ENCODE measurements at places on chromosomes 7 and 10.

- DNase-seq, result no peak
Observed at GRCh38 chr7:133020496-133020895, 61.4 kb downstream of the CHCHD3 start.

DNA sequence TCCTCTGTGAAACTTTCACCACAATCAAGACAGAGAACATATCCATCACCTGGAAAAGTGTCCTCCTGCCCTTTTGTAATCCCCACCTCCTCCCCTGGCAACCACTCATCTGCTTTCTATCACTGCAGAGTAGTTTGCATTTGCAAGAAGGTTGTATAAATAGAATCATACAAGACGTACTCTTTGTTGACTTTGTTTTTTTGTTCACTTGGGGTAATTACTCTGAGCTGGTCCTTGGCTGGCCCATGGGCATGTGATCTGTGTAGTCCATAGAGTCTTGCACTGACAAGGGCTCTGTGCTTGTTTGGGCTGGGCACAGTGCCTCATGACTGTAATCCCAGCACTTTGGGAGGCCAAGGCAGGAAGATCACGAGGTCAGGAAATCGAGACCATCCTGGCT is 7.8 kb upstream of the HACD1 start:
- no peak for DNase-seq

DNA sequence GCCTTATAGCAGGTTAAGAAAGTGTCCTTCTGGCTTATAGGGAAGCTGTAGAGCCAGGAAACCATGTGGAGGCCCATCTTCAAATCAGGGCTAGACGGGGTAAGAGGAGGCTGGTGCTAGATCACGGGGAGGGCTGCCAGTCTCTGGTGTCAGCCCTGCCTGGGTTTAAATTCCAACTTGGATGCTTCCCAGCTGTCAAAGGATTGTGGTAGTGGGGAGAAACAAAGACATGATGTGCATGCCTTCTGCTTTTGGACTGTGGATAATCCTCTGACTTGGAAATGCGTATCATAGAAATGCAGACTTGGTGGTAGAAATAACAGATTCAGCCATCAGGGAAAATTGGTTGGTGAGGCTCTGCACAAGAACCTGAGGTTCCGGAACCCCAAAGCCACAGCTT is 325.6 kb downstream of the PHTF2 start:
- DNase-seq, result no peak

DNA sequence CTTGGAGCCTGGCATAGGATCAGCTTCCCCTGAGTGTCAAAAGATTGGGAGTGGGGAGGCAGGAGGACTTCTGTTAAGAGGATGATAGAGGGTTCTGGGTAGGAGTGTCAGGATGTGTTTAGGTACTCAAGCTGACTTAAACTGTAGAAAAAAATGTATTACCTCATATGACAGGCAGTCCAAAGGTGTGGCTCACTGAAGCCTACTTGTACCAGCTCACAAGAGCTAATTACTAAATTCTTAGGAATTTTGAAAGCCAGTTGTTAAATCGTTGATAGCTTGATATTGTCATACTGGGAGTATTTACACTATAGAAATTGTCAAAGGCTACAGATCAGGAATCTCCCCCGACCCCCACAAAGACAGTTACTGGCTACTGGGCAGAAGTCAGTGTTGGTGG is 32.1 kb downstream of the FAS start:
- no peak for DNase-seq

GRCh38 chr10:91294134-91294906 is 73.9 kb downstream of the PCGF5 start:
- DNase-seq, result no peak

DNA sequence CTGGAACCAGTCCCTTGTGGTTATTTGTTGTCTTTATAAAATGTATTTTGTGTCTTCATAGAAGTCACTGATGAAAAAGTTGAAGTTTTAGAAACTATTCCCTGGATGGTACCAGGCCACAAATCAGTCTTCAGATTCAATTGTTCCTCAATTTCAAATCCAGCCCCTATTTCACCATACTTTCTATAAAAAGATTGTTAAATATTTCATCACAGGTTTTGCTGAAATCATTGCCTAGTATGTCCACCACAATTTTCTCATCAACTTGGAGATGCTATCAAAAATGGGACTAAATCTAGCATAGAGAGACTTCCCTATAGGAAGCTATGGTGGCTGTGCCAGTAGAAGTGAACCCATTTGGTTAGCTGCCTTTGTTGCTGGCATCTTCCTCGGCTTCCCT is 118.5 kb downstream of the RAB18 start:
- no peak for DNase-seq

GRCh38 chr7:76338298-76339084 is 20.3 kb downstream of the YWHAG start:
- DNase-seq, result no peak

DNA sequence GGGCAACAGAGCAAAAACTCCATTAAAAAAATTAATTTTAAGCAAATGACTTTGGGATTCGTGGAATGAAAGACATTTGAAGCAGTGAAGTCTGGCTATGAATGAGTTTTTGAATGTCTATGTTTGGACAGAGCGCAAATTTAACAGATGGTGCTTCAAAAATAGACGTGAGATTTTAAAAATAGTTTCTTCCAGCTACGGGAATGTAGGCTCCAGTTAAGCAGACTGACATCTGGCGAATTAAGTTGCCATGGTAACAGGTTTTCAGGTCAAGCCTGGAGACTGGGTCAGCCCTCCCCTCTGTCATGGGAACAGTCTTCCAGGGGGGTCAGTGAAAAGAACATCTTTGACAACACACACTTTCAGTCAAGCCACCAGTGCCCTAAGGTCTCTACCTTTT is 62.0 kb downstream of the MYOF start:
- no peak for DNase-seq

GRCh38 chr10:49371967-49372366 is 23.9 kb downstream of the DRGX start:
- DNase-seq, result no peak

DNA sequence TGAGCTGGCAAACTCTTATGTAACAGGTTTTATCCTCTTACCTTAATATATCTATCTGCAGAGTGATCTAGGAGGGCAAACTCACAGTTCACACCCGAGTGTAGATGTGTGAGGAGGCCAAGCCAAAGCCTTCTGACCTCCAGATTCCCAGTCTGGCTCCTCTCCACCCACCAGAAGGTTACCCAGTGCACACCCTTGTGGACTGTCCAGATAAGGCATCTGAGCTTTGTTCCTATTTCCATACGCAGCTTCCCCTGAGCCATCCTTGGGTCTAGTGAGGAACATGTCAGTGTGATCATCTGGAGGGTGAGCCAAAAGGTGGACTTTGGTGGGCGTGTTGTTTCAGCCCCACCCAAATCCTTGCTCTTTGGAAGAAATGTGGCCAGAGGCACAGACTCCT is 203.0 kb upstream of the MEOX2 start:
- no peak for DNase-seq

GRCh38 chr10:103466734-103467133 is 8.0 kb upstream of the CALHM1 start:
- DNase-seq, result no peak

DNA sequence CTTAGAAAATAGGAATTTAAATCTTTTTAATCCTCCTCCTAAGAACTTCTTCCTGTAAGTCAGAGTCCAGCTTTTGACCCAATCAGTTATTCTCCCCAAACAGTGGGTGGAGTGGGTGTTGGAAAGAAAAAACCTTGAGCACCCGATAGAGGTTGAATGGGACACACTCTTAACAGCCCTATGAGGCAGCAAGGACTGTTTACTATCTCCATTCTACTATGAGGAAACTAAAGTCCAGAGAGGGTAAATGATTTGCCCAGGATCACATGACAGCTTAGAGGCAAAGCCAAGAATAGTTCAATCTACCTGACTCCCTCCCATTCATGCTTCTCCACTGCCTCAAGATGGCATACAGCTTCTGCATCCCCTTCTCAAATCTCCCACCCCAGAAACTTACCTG is 57.6 kb upstream of the SLC35B4 start:
- DNase-seq, result no peak

- DNase-seq, result peak; percentile 64
Observed at GRCh38 chr7:130758429-130759056, 24.5 kb upstream of the KLF14 start.

DNA sequence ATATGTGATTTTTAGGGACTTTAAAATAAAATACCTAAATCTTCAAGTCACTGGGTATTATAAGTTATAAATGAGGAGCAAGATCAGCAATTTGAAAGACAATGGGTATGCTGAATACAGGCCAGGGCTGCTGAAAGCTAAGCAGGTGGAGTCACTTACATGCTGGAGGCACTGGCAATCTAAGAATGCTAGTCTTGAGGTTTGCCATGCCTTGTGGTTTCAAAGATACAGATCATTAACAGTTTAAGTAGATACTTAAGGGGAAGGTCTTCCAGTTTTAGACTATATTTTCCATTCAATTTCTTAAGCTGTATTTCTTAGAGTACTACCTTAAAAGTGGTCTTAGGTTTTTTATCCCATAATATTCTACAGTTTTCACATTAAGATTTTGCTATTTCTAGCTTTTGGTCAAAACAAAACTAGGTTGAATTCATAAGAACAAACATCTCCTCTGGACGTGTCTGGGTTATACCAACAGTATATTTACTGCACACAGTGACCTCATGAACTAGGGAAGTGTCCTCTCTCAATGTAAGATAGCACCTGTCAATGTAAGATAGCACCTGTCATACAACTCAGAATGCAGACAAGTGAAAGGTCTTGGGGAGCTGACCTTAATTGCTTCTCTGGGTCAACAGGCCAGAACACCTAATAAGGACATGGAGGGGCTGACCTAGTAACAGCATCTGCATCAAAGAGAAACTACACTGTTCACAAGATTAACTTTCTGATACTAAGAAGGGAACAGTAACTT is 2.0 kb downstream of the SRI start:
- DNase-seq, result peak; percentile 2

- DNase-seq, result no peak
Observed at GRCh38 chr7:134058980-134059379, 68.2 kb upstream of the LRGUK start.

GRCh38 chr7:107077699-107078516 is 33.4 kb downstream of the PRKAR2B start:
- no peak for DNase-seq

GRCh38 chr7:57772126-57772924 is 322.3 kb downstream of the ZNF716 start:
- DNase-seq, result no peak

DNA sequence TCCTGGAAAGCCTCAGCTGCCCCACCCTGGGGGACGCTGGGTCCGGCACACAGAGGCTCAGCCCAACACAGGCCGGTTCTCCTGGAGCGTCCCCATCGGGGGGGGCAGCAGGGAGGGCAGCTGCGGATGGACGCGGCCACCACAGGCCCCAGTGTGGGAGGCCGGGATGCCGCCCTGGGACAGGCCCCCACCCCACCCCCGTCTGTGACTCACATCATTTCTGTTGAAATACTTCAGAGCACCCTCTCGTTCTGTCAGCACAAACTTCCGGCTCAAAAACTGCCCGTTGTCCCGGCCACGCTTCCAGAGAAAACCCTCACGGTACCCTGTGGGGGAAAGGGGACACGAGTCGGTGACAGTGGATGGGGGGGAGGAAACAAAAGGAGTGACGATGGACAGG is 28.5 kb downstream of the GET4 start:
- no peak for DNase-seq

DNA sequence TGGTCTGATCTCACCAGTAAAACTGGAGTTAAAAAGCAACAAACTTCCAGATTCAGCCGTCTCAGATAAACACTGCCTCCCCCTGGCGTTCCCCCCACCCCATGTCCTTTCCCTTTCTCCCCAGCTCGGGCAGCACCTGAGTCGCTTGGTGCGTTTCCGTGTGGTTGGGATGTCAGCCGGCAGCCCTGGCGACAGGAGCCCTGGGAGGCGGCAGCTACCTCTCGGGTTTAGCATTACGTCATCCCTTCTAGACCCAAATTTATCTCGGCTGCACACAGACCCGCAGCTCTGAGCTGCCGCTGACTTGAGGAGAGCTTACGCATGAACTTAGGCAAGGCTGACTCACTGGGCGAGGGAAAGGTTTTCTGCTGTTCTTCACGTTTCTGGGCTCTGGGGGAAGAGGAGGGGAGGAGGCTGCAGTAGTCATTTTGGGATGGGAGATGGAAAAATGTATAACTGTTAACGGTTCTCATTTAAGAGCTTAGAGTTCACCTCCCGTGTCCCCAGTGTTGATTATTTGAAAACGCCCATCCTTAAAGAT is 14.4 kb downstream of the MXI1 start:
- DNase-seq, result peak; percentile 43

GRCh38 chr10:113061054-113061430 is 111.0 kb downstream of the TCF7L2 start:
- DNase-seq, result no peak

DNA sequence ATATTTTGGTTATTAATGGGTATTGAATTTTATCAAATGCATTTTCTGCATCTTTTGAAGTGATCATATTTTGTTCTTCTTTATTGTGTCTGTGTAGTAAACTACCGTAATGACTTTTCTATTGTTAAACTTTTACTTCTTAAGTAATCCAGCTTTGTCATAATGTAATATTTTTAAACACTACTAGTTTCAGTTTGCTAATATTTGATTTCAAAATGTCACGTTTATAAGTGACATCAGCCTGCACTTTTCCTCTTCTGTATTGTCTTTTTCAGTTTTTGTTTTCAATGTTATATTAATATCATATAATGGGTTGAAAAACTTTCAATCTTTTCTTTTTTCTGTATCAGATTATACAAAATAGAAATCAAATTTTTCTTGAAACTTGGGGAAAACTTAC is 71.6 kb upstream of the ANKRD1 start:
- DNase-seq, result no peak

- DNase-seq, result peak; percentile 3
Observed at GRCh38 chr7:43058271-43059066, 54.0 kb upstream of the HECW1 start.

DNA sequence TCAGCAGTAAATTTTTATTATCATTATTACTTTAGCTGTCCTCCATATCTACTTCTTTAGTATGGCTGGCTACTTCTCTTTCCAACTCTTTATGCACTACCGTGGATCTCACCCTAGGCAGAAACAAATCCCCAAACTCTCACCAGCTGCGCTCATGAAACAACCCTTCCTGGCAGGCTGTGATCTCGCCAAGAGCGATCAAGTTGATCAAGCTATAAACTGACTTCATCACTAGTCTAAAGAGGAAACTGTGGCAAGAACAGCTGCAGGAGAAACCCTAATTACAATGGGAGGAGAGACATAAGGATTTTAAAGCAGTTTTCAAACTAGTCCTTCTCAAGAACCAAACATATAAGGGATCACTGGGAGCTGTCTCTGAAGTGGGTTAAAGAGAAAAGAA is 160.5 kb upstream of the PRSS58 start:
- DNase-seq, result no peak

DNA sequence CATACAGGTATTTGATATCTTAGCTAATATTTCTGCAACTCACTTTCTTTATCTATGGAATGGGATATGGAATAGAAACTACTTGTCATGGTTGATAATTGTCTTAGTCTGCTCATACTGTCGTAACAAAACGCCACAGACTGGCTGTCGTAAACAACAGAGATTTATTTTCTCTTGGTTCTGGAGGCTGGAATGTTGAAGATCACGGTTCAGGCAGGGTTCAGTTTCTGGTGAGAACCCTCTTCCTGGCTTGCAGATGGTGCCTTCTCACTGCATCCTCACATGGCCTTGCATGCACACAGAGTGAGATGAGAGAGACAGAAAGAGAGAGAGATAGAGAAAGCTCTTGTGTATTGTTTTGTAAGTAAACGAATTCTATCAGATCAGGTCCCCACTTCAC is 332.7 kb upstream of the MAGI2 start:
- DNase-seq, result no peak

- DNase-seq, result no peak
Observed at GRCh38 chr7:101631224-101631714, 2.2 kb upstream of the MYL10 start.
